ENCODE measurements at places on chromosomes 12 and 14.

DNA sequence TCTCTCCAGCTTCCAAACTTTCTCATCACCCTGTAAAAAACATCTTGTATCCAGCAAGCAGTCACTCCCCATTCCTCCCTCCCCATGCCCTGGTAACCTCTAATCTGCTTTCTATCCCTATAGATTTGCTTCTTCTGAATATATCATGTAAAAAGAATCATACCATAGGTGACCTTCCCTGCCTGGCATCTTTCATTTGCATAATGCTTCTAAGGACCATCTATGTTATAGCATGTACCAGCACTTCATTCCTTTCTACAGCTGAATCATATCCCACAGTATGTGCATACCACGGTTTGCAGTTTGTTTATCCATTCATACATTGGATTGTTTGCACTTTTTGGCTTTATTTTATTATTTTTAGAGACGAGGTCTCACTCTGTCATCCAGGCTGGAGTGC is 22.9 kb upstream of the VPS37B start:
- no peak for DNase-seq

DNA sequence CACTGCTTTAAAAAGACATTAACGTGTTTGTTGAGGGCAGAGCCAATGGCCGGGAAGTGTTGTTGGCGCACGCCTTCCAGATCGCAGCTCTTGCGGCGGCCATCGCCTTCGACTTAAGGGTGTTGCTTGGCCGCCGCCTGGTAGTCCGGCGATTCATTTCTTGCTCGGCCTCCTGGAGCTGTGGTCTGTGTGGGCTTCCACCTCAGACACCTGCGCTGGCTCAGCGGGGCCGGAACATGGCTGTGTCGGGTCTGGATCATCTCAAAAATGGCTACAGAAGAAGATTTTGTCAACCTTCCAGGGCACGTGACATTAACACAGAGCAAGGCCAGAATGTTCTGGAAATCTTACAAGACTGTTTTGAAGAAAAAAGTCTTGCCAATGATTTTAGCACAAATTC is 24.7 kb downstream of the GALNT4 start:
- no peak for DNase-seq

DNA sequence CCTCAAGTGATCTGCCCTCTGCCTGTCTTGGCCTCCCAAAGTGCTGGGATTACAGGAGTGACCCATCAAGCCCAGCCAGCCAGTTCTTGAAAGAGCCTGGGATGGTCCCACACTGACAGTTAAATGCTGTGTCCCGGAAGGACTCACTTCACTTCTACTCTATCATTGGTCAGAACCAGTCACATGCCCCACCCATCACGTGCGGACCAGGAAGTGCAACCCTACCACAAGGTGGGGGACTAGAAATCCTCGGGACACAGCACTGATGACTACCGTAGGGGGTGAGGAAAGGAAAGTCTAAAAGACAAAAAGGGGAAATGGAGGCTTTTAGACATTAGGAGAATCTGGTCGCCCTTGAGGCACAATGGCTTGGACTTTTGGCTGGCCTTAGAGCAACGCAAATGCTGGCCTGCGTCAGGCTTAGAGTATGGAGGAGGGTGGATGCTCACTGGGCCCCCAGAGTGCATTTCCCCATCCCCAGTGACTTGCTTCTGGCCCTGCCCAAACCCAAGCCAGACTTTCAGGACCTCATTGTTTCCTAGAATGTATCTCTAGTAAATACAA is 207.7 kb downstream of the TTC8 start:
- no peak for DNase-seq

- DNase-seq = no peak
These were observed 1183.7 kb downstream of the AACS start for GRCh38 chr12:126248871-126249403.

- no peak for DNase-seq
These were observed 29.8 kb upstream of the AMN start for GRCh38 chr14:102892651-102893050.
